ENCODE measurements at places on chromosomes 13 and 19. TPM values are rescaled to one million over a fixed set of nuclear protein-coding genes. Genes with fewer than 3 reads are reported as not detected.
A peak's percentile ranks its signal among the peaks of the same experiment; 100 is the strongest.

Gene BICRA
- total RNA-seq = 17.1 TPM

Gene CPT1C
- total RNA-seq = 44.2 TPM

Gene TGFBR3L
- total RNA-seq = 2.6 TPM

Gene FBN3
- 0.42 TPM for total RNA-seq

Gene CBY2
- not detected for total RNA-seq

Gene TUBB4A
- not detected for total RNA-seq

Gene NEK5
- total RNA-seq = not detected

Gene PAF1
- 45.6 TPM for total RNA-seq

Gene NALCN
- 58.8 TPM for total RNA-seq

Gene MCEMP1
- not detected for total RNA-seq

DNA sequence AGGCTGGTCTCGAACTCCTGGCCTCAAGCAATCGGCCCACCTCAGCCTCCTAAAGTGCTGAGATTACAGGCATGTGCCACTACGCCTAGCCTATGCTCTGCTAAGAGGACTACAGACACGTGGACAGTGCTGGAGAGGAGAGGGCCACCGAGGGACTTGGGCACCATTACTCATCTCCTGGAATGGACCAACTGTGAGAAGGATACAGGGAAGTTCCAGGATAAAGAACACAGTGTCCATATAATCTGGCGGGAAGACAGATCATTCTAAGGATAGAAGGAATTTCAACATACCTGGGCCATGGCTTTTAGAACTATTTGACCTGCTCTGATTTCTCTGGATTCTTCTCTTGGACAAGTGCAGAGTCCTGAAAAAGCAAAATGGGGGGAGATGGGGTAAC lies 12.8 kb downstream of the ZNF565 start:
- DNase-seq = no peak

DNA sequence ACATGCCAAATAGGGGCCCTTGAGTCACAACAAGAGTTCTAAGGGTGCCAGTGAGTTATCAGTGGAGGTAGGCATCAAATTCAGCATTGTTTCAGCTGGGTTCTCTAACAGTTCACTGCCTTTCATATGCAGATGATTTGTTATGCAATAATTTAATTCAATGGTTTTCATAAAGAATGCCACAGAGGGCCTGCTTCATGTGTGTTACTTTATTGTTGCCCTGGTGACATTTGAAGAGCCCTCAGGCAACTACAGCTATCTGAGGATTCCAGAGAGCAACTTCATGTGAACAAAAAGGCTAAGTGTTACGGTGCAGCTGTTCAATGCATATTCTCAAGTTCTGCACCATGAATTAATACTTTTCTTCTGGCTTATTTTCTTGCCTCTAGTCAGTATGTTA lies 43.1 kb upstream of the STARD13 start:
- DNase-seq = no peak

GRCh38 chr13:53368948-53369347 lies 340.3 kb downstream of the OLFM4 start:
- DNase-seq = no peak

DNA sequence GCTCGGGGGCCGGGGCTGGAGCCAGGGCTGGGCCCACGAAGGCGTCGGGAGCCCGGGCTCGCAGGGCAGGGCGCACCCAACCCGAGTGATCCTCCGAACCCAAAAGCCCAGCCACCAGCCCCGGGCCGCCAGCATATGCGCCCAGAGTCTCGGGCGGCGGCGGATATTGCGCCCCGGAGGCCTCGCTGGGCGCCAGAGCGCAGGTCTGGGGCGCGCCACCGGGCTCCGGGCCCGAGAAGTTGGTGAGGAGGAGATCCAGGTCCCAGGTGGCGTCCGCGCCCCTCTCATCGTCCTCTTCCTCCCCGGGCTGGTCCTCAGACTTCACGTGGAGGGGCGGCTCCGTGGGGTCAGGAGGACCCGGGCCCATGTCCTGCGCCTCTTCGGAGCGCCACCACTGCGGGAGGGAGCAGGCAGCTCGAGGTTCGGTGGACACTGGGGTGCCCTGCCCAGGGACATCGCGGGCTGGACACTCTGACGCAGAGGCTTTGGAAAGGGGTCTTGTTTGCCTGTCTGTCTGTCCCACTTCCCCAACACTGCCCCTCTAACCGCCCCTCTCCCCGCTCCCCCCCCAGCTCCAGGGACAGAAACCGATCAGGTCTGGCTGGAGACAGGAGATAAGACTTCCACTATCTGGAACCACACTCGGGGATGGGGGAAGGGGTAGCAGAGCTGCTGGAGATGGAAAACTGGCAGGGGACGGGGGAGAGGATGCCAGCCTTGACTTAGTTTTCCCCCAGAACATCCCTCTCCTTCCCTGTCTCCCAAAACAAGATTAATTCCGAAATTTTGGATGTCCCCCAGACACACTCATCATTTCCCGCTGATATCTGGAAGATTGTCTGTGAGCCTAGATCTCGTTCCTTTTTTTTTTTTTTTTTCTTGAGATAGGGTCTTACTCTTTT lies 1.0 kb downstream of the KLF1 start:
- DNase-seq = no peak

- no peak for DNase-seq
Measured at GRCh38 chr13:95083758-95084157, 217.5 kb downstream of the ABCC4 start.

DNA sequence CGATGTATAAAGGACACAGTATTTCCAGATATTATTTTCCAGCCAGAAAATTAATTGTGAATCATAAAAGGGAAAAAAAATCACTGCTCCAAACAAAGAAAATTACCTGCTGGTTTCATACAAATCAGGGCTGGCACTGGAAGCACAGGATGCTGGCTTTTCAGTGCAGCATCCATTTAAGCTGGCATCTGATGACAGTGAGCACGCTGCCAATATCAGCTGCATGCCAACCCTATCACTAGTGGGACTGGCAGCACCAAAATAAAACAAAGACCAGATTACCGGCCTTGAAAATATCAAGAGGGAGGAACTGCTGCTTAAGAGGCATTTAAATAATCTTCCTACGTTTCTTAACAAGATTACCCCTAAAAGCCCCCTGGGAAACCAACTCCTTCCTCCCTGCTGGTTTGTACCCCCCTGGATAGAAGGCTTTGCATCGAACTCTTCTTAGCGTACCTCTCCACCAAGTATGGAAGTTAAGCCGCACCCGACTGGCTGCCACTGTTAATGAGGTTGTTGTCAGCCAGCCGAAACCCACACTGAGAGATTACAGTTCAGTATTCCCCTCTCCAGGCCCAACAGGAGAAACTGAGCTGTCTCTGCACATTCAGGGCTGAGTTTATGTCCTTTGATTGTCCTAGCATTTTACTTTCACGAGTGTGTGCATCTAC lies 257.8 kb downstream of the EFNB2 start:
- no peak for DNase-seq

DNA sequence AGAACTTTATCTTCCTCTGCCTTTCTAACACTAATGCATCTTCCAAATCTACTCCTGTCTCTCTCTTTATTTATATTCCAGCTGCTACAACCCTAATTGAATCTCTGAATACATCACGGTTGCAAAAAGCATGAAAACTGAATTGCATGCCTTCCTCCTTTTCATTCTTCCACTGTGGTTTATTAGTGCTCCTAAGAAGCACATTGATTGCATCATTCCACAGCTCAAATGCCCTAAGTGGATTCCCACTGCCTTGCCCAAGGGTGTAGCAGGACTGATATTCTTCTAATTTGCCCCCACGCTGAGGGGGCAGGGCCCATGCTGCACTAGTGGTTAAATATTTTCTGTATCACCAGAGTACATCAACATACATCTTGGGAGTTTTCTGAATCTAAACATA lies 640.8 kb downstream of the EFNB2 start:
- no peak for DNase-seq

- DNase-seq = no peak
Measured at GRCh38 chr19:11296264-11296663, 304 bp downstream of the TSPAN16 start.

- peak; percentile 87 for DNase-seq
Measured at GRCh38 chr13:27619728-27620376, 477 bp downstream of the LNX2 start.

DNA sequence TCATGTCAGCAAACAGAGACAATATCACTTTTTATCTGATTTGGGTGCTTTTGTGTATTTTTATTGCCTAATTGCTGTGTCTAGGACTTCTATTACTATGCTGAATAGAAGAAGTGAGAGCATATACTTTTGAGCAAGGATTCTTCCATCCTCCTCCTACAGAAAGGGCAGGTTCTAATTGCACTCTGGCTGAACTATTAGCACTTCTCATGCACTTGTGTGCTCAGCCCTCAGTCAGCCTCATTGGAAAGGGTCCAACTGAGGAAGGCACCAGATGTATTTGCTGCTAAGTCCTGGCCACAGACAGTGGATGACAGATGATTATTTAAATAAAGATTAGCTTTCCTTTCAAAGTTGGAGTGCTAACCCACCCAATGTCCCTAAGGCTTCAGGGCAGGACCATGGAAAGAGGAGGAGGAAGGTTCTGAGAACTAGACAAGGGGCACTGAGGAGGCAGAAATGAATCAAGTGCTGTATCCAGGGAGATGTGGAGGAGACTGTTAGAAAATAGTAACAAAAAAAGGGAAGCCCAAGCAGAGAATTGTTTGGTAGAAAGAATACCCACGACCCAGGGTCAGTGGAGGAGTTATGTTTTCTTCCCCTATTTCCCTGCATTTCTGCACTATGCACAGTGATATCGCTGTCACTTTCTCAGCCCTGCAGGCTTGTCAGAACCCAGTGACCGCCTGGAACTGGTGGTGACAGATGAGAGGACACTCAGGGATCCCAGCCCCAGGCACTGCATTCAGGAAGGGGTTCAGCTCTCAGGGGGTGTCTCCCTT lies 8.0 kb downstream of the LILRB4 start:
- DNase-seq = no peak

DNA sequence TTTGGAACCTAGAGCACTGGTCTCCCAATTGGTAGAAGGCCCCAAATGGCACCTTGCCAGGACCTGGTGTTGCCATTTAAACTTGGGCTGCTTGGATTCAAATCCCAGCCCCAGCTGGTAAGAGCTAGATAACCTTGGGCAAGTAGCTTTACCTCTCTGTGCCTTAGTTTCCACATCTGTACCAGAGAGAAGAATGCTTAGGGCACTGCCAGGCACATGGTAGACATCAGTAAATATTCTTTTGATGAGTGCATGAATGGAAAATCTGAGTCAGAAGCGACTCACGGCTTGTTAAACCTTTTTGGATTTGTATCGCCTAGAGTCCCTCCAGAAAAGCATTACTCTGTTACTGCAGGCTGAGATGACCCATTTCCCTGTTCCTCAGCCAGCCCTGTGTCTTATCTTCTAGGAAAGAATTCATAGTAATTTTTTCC lies 90.9 kb downstream of the SIPA1L3 start:
- no peak for DNase-seq

DNA sequence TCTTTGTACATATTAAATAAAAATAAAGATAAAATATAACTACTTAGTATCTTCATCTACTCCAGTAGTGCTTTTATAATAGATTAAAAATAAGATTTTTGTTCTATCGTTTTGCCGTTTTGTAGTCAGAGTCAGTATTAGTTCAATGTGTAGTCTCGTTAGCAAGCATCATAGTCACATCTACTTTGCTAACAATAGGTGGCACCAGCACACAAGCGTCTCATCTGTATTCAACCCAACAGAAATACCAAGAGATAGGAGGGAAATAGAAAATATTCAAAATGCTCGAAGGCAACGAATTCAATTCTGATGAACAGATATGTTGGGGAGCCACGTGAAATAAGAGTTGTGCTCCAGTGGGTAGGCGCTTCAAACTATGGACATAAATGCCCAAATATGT lies 21.4 kb upstream of the MICU2 start:
- DNase-seq = no peak

DNA sequence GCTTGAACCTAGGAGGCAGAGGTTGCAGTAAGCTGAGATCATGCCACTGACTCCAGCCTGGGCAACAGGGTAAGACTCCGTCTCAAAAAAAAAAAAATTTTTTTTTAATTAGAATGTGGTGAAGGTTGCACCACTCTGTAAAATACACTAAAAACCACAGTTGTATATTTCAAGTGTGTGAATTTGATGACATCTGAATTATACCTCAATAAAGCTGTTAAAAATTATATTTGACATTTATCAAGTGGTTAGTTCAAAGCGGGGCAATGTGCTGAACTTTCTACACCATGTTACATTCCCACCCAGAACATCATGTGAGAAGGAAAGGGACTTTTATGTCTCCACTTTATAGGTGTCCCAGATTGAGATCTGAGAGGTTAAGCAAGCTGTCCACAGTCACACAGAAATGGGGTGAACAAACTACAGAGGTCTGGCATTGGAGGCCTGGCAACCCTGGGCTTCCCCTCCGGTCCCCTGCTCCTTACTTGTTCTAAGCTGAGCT lies 5.9 kb upstream of the S1PR5 start:
- DNase-seq = no peak

- DNase-seq = no peak
Measured at GRCh38 chr13:72561791-72562190, 165.6 kb downstream of the MZT1 start.

GRCh38 chr19:43433689-43434088 lies 19.0 kb downstream of the TEX101 start:
- DNase-seq = no peak

DNA sequence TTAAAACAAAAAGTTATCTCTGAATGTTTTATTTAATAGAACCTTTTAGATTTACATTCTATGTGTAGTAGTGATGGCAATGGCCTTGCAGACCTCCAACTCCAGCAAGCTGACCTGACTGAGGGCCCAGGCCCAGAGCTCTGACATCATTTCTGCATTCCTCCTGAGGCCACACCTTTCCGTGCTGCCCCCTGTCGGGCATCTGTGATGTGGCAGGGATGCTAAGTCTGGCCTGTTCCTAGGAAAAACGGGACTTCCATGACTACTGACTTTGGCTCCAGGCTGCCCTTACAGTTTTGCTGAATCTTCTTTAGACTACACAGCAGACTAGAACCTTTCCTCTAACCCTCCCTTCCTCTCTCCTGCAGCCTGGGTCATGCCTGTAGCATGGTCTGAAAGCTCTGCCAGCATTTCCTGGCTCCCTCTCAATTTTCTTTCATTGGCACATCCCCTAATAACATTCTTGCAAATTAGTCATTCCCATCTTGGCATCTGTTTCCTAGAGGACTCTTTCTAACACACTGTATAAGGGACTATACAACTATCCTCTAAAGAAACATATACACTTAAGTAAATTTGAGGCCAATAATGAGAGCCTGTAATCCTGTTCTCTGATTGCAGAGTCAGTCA lies 249.1 kb downstream of the GPC5 start:
- DNase-seq = no peak

DNA sequence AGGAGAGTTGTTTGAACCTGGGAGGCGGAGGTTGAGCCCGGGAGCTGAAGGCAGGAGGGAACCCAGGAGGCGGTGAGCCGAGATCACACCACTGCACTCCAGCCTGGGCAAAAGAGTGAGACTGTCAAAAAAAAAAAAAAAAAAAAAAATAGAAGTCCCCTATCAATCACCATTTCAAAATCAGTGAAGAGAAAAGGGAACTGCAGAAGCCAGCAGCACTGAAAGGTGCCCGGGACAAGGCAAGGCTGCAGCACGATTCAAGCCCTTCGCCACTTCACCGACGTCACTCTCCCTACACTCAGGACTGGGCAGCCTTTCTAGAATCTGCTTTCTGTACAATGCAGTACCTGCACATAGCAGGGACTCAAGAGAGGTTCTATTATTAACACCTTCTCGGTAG lies 21.9 kb upstream of the USP12 start:
- no peak for DNase-seq

- no peak for DNase-seq
Measured at GRCh38 chr19:792306-792885, 4.9 kb upstream of the PTBP1 start.

Measured in osteocyte (in vitro differentiated cells).